ENCODE measurements at places on chromosomes 2 and 18.

GRCh38 chr2:25131253-25131566, 37.2 kb downstream of the POMC start:
- no peak for DNase-seq

DNA sequence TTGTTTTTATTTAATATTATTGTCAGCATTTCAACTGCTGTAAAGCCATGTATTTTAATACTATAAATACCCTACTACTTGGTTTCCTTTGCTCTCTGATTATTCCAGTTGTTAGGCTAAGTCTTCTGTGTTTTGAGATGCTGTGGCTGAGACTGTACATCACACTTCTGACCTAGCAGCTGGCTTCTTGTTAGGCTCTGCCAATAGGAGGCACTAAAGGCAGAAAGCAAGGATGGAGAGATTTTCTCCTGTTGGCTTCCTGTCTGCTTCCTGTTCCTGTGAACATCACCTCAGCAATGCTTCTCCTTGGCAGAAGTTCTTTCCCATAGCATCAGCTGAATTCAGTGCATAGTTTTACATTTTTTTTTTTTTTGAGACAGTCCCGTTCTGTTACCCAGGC, 68.3 kb upstream of the YPEL5 start:
- peak; percentile 7 for DNase-seq

DNA sequence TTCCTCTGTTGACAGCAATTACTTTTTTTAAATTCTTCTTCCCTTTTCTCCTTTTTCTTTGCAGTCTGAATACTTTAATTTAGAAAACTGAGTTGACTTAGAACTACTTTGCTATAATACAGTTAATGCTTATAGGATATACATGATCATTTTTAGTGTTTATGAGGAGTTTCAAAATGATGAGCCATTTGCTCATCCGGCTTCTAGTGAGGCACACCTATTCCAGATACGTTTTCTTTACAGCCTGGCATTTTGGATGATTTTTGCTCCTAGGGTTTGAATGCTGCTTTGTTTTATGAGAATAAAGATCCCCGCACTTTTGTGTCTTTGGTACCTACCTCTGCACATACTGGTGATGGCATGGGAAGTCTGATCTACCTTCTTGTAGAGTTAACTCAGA, 52.8 kb downstream of the EIF5B start:
- DNase-seq, result no peak

- no peak for DNase-seq
These were observed 58.6 kb downstream of the TMEM17 start for GRCh38 chr2:62447411-62447810.

GRCh38 chr18:78741381-78742217, 238.0 kb upstream of the SALL3 start:
- no peak for DNase-seq

DNA sequence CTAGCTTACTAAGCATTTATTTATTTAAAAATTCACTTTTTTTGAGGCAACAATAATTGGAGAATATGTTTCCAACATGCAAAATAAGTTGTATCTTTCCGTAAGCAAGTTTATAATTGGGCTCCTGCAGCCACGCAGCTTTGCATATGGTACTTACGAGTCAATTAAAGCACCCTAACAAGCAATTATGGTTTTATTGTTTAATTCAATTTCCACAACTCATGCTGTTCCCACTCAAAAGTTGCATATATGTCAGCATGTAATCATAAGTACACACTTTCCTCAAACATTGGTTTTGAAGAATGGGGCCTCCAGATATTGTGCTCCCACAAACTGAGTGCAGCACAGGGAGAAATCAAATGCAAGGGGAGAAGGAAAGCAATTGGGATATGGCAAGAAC, 585.1 kb upstream of the HNMT start:
- DNase-seq, result no peak

DNA sequence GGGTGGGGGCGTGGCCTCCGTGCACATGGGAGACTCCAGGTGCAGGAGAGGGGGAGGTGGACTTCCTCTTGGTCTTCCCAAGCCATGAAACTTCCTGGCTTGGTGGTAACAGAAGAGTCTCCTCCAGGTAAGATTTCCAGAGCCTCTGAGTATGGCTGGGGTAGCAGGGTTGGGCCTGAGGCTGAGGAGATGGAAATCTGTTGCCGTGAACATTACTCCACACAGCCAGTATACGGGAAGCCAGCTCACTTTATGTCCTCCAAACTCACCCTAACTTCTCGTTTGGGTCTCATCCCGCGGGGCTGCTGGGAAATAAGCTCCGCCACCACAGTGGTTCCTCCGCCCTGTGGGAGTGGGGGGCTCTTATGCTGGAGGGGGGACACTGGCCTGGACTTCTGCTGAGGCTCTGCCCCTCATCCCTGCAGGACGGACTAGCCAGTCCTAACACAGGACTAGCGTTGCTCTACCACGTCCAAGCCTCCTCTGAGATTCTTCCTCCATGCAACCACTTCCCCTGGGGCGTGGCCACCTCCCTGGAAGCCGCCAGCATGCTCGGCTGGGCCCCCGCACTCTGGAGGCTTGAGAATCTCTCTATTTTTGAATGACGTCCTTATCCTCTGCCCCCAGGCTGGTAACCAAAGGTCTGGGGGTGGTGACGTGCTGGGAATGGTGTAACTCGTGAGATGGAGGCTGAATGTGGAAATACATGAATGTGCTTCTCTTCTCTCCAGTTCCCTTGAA, 777 bp upstream of the RAB17 start:
- no peak for DNase-seq

DNA sequence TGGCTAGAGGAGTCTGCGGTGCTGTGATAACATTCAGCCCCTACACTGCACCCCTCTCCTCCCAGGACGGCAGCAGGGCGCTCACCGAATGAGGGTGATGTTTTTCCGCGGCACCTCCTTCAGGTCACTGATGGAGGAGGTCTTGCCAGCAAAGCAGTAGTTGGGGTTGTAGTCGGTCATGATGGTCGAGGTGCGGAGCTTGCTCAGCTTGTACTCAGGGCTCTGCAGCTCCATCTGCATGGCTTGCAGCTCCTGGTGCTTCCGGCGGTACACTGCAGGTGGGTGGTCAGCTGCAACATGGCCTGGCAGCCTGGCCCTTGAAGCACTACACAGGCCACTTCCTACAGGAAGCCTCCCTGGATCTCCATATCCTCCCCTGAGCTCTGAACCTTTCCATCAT, 108.0 kb downstream of the CLIP4 start:
- DNase-seq, result no peak

DNA sequence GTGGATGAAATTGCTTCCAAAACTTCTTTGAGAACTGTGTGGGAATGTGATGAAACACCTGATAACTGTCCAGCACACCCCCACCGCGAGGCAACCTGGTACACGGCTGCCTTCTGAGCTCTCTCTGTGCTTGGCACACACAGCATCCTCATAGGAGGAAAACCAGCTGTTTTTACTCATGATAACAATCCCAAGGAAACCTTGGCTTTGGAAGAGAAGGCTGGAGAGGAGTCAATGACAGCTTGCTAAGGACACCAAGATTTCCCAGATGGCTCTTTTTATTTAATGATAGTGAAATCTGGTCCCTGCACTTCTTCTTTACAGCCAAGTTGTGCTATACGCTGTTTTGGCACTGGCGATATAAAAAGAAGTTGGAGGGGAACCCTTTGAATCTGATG, 232.5 kb upstream of the FN1 start:
- DNase-seq, result no peak

DNA sequence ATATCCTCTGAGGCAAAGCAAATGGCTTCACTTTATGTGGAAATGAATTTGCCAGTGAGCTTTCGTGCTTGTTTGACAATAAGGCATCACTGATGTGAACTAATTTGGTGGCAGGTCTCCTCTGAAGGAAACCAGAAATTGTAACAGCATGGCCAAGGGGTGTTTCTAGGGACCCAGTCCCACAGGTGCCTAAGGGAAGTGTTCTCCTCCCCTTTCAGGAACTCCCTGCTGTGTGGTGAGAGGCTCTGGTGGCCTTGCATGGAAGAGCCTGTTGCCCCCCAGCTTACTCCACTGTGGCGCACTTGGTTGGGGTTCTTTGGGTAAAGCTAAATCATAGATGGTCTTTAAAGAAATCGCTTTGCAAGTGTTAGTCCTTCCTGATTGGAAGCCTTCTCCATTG, 20.4 kb downstream of the RAB12 start:
- no peak for DNase-seq

GRCh38 chr2:240586198-240586918, at the start of gene CAPN10:
TSS of gene CAPN10 (plus strand) at chr2:240586734. CDS start at chr2:240586912, 178 bp downstream.
- peak; percentile 92 for DNase-seq

- peak; percentile 64 for DNase-seq
These were observed 67.5 kb downstream of the PDK1 start for GRCh38 chr2:172623249-172623965.

DNA sequence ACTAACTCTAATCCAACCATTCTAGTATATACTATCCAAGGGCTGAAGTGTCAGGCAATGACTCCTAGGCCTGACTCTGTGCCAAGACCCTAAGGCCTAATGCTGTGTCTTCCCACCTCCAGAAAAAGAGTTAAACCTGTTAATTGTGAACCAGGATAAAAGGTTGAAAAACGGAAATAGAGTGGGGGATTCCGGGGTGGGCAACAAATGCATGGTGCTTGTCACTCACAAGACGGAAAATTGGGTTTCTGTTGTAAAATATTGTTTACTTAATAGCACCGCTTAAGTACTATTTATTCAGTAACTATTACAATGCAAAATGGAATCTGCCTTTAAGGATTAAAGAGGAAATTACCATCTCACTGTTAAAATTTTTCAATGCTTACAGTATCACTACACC, 3.2 kb downstream of the STK17B start:
- peak; percentile 60 for DNase-seq

- DNase-seq, result no peak
These were observed 254.3 kb downstream of the RBM43 start for GRCh38 chr2:151007365-151007764.

All from fibroblast of skin of right quadriceps (primary cell).